ENCODE measurements at places on chromosomes 2 and 18.
A peak's percentile ranks its signal among the peaks of the same experiment; 100 is the strongest.

- no peak for DNase-seq
These were observed 71.1 kb upstream of the MAP4K3 start for GRCh38 chr2:39508198-39508597.

DNA sequence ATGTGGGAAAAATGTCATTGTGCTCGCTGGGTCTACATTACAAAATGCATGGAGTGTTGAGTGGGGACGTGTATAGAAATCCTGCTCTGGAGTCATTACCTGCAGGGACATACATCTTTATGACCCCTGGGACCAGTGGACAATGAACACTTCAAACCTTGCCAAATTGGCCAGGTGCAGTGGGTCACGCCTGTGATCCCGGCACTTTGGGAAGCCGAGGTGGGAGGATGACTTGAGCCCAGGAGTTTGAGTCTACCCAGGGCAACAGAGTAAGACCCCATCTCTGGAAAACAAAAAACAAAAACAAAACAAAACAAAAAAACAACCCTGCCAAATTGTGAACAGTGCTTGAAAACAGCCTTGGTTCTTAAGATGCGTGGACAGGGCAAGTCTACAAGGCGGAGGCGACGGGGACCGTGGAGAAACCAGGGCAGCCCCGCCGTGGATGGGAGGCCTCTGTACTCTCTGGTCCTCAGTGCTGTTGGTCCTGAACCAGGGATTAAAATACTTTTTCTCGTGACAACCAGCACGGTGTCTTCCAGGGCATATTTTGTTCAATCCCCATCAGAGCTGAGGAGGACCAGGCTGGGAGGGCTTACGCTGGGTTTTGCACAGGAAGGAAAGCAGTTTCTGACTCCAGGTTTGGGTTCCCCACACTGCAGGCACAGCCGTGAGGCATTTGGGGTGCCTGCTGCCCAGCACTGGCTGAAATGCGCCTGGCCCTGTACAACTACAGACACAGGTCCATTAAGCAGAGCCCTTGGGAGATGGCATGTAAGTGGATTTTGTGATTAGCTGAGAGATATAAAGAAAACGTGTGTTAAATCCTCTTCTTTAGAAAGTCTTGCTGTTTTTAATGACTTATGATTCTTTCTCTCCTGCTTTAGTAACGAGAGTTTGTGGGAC is 13.7 kb downstream of the COLEC11 start:
- DNase-seq, result no peak

DNA sequence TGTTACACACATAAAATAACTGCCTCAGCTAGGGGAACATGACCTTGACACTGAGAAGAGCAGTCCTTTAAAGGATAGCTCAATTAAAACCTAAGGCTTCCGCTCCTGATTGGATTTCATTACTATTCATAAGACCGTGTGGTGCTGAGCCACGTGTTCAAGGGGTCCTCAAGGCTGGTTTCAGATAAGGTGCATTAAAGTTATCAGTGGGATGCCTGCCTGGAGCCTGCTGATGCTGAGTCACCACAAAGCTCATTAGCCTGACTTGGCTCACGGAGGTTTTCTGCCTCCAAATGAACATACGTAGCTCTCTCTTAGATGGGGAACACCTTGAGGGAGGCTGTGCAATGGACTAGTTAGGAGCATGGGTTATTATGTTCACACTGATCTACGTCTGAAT is 518.9 kb downstream of the TDRD15 start:
- peak; percentile 50 for DNase-seq

DNA sequence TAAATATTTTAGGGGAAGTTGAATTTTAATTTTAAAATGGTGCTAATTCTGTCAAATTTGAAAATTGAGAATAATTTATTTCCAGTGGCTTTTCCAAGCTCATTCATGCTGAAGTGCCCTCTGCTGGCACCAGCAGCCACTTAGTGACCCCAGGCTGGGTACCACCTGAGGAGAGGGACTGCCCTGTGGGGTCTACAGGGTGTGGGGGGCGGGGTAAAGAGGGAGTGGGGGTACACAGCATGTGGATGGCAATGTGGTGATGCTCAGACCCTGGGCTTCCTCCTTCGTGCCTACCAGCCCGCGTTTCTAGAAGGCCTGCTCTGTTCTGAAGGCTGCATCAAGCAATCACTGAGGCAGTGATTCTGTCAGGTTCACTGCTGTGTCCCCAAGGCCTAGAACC is 45.1 kb upstream of the SCLY start:
- no peak for DNase-seq

DNA sequence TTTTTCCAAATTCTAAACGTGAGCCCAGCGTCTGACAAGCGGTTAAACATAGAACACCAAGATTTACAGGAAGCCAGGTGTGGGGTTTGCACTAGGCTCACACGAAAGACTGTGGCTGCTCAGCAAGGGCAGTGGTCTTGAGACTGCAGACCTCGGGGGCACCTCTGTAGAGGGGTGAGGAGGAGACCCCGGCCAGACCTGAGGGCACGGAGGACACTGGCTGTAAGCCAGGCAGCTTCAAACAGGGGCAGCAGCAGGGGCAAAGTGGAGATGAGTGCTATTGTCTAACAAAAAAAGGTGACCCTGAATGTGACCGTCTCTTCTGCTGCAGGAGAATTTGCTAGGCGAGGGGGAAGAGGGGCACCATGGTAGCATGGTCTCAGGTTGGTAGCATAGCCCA is 140.3 kb downstream of the CYP26B1 start:
- DNase-seq, result no peak

GRCh38 chr2:239298116-239298804 is 102.6 kb downstream of the HDAC4 start:
- DNase-seq, result no peak

DNA sequence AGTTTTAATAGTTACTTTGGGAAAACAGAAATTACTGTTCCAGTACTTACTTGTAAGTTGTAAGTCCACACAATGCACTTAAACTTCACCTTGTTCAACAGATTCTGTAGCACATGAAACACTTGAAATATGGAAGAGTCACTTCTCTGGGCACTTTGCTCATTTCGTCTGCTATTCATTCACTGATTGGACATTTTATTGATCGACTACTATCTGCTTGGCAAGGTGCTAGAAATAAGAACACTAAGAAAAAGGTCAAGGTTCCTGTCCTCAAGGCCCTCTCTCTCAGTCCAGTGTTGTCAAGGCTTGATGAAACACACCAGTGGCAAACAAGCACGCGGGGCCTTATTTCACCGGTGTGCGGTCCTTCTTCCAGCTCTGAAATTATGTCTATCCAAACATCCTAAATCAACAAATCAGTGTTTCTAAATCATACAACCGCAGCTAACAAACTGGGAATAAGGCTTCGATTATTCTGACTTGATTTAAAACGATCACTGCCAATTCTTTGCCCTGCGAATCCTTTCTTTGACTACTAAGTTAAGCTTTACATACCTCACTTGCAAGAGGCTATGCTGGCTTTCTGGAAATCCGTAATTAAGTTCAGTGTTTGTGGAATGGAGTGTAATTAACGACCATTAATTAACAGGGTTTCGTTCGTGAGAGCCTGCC is 780 bp upstream of the ITGAV start:
- no peak for DNase-seq

GRCh38 chr2:154439156-154439555 is 259.3 kb upstream of the KCNJ3 start:
- DNase-seq, result no peak

Measured in urothelium cell line (cell line).